ENCODE measurements at places on chromosomes 3 and 15.

- no peak for DNase-seq
Measured at GRCh38 chr3:175956964-175957363, 1097.8 kb downstream of the NAALADL2 start.

DNA sequence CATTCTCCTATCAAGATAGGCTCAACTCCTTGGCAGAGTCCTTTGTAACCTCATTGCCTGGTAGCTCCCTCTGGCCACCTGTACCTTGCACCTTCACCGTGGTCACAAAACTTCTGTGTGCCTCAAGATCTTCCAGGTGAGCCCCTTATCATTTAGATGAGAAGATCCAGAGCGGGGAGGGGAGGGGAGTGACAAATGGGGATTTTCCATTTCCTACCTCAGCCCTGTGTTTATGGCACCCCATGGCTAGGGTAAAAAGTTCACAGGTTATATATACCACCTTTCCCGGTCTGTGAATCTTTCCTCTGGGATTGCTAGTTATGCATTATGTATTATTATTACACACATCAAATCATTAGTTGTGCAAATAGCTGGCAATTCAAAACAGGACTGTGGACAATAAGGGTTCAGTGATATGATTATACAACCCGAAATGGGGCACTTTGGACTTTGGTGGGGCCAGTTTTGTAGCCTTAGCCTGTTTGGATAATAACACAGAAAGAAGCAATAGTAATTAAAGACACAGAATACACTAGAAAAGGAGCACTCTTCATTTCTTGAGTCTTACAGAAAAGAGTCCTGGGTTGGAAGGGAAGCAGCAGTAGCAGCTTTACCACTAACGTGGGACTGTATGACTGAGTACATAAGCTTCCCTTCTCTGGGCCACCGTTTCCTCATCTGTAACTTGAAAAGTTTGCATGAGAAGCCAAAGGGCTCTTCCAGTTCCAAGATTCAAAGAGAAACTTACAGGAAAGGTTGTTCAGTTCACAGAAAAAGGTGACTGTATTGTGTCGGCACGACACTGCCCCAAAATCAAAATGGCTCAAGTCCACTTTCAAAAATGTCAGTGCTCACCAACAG, 7.1 kb downstream of the TLE3 start:
- no peak for DNase-seq

DNA sequence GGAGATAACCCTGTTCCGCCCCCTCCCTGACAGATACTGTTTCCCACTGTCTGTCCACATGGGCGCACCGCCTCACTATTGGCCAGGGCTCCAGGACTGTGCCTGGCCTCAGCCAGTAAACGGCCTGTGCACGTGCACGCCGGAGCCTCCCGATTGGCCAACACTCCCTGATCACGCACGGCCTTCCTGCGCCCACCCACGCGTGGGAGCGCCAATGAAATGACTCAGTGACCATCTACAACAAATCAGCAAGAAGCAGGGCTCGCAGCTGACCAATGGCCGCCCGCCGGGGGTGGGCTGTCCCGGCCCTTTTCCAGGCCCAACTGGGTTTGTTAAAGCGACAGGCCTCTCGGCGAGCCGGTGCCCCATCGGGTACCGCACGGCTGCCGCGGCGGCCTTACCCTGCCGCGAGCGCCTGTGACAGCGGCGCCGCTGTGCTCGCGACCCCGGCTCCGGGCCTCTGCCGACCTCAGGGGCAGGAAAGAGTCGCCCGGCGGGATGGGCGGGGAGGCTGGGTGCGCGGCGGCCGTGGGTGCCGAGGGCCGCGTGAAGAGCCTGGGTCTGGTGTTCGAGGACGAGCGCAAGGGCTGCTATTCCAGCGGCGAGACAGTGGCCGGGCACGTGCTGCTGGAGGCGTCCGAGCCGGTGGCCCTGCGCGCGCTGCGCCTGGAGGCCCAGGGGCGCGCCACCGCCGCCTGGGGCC, at the start of gene ARRDC4:
TSS of gene ARRDC4 (plus strand) at position 340 of the 703 bp plus-strand sequence. CDS start at position 499, 159 bp downstream.
- peak; percentile 98 for DNase-seq

- no peak for DNase-seq
Measured at GRCh38 chr3:63900459-63900858, 11.7 kb downstream of the SCAANT1 start.

- DNase-seq = no peak
Measured at GRCh38 chr15:65372787-65373067, 5.1 kb downstream of the IGDCC3 start.

- DNase-seq = no peak
Measured at GRCh38 chr15:30059771-30060170, 23.0 kb upstream of the GOLGA8J start.

DNA sequence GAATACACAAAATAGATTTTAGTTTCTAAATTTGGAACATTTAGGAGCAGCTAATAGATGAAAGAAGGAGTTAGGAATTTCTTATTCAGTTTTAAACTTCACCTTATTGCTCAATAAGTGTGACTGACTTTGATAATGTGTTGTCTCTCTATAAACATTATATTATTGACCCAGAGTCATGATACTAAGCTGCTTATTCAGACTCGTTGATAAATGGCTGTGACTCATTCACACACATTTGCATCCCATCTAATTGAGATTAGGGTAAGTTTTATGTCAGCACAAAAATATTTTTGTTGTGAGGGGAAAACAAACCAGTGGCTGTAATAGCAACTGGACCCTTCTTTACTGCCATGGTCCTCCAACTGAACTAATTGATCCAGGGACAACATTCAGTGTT, 137.6 kb downstream of the GOLIM4 start:
- DNase-seq = no peak

DNA sequence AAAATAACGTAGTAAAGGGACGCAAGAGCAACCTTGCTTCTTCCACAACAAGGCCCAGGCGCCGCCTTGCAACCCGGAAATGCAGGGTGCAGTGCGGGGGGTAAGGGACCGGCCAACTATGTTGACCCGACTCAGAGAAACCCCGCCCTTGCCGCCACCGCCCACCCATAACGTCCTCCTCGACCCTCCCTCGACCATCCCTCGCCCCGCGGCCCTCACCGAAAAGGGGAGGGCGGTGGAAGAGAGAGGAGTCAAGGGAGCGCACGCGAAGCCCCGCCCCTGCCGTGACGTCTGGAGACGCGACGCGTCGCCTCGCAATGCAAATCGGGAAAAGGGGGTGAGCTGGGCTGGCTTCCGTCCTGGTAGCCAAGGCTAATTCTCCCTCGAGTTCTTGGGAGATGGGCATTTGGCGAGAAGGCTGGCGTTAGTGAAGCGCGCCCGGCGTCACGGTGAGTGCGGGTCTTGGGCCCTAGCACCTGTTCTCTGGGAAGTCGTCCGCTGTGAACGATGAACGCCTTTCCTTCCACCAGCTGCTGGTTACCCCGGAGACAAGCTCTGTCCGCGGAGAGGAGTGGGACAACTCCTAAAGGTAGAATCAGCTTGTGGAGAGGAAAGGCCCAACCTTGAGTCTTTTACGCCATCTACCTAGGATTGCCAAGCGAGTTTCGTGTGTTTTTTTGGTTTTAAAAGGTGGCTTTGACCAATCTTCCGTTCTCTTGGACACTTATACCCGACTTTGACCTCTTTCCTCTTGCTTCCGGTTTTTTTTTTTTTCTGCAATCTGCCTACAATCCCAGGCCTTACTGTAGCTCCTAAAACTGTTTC, at the start of gene USP8:
TSS of gene USP8 (plus strand) at position 340 of the 825 bp plus-strand sequence. CDS start 14,669 bp downstream, outside the sequence.
- DNase-seq = peak; percentile 99

GRCh38 chr3:14194865-14195264, 16.2 kb downstream of the LSM3 start:
- no peak for DNase-seq

DNA sequence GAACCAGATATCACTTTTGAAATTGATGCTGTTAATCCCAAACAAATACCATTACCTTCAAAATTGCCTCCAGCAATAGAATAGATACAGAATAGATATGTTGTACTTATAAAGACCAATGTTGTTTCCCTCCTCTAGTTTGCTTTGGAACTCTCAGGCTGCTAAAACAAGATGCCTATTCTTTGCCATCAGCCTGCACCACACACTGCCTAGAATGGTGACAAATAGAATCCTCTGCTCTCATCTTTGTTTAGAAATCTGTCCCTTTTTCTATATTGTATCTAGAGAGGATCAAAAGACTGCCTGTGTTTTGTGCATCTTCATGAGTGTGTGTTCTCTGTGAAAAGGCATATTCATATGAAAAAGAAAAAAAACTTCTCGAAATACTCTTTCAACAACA, 349.2 kb upstream of the CCDC54 start:
- no peak for DNase-seq

DNA sequence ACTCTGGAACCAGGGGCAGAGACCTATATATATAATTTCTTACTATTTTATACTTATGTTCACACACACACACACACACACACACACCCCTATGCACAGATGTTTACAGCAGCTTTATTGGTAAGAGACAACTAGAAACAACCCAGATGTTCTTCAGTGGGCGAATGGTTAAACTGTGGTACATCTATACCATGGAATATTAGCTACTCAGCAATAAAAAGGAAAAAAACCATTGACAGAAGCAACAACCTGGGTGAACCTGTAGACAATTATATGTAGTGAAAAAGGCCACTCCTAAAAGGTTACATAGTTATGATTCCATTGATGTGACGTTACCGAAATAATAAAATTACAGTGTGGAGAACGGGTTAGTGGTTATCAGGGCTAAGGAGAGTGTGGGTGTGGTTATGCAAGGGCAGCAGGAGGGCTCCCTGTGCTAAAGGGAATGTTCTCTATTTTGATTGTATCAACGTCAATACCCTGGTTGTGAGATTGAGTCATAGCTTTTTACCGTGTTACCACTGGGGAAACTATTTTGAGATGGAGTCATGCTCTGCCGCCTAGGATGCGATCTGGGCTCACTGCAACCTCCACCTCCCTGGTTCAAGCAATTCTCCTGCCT, 85.5 kb downstream of the FLNB start:
- no peak for DNase-seq

GRCh38 chr15:76285241-76285825, 25.9 kb downstream of the ETFA start:
- DNase-seq = no peak

GRCh38 chr3:183892610-183893214, 8.0 kb upstream of the PARL start:
- DNase-seq = no peak

DNA sequence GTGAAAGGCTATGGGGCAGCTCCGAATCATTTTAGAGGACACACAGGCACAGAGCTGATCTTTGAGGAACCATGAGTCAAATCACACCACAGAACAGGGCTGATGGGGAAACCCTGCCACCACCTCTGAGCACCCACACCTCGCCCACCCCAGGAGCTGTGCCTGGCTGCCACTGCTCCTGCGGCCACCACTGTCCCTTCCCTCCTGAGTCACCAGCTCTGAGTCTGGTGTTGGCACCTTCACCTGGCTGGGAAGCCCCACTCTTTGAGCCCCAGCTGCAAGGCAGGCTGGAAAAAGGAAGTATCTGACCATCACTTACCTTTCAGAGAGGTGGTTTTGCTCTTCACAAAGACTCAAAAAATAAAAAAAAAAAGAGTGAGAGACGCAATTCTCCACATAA, 63.6 kb upstream of the MEF2A start:
- DNase-seq = no peak

DNA sequence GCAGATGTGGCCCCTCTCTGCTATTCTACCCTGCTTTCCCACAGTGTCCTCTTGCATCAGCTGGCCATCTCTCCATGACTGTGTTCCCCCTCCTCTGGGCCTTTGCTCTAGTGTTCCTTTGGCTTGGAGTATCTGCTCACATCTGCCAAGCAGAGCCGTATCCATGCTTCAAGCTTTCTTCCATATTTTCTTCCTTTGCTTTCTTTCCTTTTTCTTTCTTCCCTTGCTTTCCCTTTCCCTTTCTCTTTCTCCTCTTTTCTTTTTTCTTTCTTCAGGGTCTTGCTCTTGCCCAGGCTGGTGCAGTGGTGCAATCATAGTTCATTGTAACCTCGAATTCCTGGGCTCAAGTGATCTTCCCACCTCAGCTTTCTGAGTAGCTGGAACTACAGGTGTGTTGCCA, 12.6 kb downstream of the KLHL18 start:
- no peak for DNase-seq

DNA sequence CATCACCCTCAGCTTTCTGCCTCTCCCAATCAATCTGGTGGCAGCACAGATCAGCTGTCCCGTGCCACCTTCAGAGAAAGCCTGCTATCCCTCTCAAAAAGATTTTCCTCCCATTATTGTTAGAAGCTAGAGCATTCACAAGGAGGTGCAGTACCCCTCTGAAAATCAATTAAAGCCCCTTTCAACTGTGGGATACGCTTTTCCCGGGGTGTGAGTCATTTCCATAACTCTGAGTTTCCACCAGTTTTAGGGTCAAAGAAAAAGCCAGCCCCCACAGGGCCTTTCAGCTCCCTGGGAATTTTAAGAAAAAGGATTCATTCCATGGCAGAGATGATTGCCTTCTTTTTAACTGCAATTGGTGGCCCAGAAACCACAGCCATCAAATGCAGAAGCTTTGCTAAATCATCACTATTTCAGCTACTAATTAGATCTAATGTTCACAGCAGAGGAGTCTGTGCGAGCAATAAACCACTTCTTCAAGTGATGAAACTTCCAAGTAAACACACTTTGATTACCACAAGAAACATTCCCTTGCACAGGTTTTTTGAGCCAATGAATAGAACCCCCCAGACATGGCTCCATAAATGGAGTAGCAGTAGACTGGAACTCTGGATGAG, 270.0 kb upstream of the TPRG1 start:
- DNase-seq = no peak

- DNase-seq = peak; percentile 27
Measured at GRCh38 chr3:189947948-189948723, 172.6 kb downstream of the P3H2 start.

DNA sequence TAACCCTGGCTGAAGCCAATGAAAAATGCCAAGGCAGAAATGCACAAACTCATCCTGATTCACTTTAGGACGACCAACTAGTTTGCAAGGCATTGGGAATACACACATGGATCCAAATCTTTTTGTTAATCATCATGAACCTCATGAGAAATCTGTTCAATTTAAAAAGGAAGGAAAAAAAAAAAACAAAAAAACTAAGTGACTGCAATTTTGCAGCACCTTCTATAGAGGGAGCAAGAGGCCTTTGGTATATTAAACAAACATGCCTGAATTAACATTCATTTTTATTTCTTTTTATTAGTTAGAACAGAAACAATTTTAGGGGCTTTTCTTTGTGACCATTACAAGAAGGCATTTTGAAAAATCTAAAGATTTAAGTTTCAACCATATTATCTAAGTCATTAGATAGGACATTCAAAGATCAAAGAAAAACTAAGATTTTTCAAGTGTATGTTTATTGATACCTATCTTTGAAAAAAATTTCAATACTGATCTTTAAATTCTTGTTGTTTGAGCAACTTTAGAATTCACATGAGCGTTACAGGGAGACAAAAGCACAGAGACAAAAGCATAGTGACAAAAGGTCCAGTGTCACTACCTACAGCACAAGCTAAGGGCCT, 182.4 kb downstream of the CBLB start:
- no peak for DNase-seq

DNA sequence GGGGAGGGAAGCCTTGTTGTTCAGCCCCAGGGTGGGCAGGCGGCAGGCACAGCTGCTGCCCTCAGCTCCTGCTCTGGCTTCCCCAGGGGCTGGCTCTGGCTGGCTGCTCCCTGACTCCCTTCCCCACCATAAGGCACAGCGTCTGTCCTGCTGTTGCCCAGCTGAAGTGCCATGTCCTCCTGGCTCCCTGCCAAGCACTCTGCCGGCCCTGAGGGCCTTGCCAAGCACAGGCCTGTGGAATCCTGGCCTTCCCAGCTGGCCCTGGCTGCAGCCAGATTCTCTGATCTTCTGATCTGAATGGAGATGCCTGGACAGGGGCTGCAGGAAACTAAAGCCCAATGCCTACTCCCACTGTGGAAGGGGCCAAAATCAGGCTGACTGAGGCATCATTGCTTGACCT, 1.1 kb downstream of the IQCF6 start:
- DNase-seq = no peak

- no peak for DNase-seq
Measured at GRCh38 chr15:94638183-94638582, 406.8 kb downstream of the MCTP2 start.

Data from retina (tissue), 1 donor.